ENCODE measurements at places on chromosomes 4 and X.
A peak's percentile ranks its signal among the peaks of the same experiment; 100 is the strongest.

DNA sequence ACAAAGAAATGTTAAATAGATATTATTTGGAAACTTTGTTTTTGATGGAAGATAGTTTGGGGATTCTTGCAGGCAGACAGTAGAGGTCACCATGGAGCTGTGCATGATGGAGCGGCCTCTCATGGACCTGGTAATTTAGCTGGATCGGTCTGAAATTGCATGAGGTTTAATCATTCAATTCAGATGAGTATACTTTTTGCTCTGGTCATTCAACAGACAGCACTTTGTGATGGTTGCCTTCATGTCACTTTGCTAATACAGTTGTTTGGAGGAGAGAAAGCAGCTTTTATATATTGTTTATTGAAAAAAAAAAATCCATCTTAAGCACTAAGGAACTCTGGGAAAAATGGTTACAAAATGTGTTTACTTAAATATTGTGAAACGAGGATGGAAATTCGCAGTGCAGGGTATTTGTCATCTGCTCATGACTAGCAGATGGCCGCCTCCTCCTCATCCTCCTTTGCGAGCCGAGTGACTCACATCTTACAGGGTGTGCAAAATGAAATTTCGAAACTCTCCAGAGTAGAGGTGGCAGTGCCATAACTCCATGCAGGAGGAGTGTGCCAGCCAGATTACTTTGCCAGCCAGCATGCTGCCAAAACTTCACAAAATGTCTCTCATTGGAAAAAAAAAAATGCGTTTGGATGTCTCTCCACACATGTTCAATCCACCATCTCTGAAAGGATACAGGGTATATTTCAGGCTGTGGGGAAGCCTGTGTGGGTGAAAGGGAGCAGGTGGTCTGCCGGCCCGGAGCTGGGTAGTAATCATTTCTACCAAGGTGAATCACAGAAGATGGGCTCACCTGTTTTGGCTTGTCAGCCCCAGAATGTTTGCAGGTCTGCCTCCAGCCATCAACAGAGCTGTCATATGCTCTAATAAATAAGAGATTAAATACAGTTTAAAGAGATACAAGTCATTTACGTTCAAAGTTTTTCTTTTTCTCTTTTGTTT, 314.9 kb upstream of the DIPK2B start:
- no peak for DNase-seq

DNA sequence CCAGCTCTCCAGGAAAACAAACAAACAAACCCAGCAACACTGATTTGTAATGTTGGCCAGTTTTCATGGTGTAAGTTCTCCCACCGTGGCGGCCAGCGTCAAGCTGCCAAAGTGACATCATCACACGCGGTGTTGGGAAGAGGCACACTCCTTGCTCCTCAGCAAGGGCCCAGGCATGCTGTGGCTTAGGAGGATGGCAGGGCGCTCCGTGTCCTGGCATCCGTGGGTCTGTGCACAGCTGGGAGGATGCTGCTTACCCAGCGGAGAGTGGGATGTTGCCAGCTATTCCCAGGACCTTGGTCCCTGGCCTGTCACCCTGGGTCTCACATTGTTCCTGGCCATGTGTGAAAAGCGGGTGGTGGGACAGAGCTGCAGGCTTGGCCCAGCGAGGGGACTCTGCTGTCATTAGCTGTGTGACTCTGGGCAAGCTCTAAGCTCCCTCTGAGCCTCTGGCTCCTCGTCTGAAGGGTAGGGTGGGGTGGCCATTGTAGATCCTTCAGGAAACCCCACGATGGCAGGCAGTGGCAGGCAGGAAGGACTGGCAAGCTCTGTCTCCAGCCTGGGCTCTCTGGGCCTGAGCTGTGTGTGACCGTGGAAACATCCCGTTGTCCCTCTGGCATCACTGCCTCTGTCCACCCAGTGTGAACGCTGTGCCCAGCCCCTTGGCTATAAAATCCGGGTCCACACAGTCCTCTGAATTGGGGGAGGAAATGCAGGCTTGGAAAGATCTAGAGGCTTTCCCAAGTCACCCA, 10.8 kb downstream of the PSAPL1 start:
- no peak for DNase-seq

GRCh38 chrX:18639280-18639679, 32.6 kb downstream of the RS1 start:
- no peak for DNase-seq

- no peak for DNase-seq
Measured at GRCh38 chrX:70422851-70423341, at the start of gene GDPD2. GDPD2 (plus strand) TSS chrX:70423314; CDS start chrX:70424985, 1,671 bp downstream.

DNA sequence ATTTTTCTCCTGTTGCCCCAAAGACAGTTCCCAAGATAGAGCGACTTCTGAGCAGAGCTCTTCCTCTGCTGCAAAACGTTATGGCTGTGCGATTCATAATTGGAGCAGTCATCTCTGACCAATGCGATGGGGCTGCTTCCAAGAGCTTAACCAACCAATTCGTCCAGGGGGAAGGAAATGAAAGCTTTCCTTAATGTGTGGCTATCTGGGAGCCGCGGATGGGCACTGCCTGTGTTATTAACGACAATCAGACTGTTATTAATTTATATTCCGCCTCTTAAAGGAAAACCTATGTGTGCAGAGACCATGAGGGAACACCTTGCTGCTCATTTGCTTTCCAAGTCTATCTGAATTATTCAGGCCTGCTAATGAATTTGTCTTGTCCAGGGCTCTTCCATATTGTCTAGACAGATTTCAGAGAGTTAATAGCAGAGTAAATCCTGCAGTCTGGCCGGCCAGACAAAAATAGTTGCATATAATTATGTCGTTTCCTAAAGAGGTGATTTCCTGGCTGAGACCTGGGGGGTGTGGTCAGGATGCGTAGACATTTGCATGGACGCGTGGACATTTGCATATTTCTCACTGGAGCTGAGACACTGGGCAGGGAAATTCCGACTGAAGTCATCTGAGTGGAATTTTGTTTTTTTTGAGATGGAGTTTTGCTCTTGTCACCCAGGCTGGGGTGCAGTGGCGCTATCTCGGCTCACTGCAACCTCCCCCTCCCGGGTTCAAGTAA, 135.4 kb downstream of the HMX1 start:
- DNase-seq = peak; percentile 19

DNA sequence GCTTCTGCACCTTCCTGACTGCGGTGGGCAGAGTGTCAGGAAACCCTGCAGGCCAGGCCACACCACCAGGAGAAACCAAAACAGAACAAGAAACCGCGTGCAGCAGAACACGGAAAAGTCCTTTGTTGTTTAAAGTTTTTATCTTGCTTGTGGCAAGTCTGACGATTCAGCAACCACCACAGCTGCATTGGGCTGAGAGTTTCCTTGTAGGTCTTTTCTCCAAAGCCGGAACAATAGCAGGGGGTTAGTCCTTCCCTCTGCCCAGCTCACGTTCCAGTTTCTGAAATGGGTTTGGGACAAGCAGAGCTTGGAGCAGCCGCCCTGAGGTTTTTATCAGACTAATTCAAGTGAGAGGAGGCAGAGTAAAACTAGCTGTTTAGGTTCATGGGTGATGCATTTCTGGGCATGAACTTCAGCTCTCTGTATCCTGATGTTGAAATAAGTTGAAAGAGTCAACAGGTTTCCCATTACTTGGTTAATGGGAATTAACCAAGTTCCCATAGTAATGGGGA, 216.9 kb downstream of the PTTG2 start:
- peak; percentile 77 for DNase-seq

DNA sequence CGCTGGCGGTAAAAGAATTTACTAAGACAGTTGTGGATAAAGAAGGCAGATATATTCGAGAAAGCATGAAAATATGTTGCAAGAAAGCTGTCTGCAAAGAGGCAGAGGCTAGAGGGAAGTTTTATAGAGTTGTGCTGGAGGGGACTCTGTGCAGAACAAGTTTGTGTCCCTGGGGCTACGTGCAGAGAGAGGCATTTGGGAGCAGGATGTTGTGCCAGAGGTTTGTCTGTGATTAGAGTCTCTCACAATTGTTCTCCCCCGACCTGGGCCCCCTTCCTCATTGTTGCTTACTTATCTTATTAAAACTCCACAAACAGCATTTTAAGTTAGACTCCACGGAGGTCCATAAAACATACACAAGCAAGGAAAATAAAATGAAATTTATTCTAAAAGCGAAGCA, 831.3 kb downstream of the NLGN4X start:
- no peak for DNase-seq

DNA sequence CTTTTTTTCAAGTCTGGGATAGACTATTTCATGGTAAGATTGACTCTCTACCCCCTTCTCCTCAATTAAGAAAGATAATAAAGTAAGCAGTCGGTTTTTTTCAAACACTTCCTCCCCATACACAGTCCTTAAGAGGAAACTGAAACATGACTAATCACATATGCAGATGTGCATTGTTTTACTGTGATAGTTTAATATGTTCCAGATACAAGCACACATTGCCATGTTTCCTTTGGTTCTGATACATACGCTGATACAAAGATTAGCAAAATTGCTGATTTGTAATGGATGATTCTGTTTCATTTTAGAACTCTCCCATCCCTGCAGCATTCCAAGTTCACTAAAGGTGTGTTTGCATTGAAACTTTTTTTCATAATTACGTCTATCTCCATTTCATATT, 76.1 kb downstream of the FBXO8 start:
- DNase-seq = no peak

DNA sequence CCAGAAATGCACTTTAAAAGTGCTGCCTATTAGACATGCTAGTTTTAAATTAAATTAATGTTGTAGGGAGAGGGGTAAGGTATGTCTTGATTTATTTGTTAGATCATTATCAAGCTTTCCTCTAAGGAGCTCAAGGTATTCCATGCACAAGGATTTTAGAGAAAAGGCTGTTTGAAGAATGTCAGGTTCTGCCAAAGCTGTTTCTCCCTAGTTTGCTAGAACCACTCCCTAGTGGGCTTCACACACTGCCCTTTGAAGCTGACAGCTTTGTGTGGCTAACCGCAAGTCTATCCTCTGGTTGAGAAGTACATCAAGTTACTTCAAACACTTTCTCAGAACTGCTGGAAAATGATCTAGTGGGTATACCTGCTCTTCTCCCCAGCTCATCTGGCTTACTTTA, 32.3 kb downstream of the RASL11B start:
- no peak for DNase-seq

DNA sequence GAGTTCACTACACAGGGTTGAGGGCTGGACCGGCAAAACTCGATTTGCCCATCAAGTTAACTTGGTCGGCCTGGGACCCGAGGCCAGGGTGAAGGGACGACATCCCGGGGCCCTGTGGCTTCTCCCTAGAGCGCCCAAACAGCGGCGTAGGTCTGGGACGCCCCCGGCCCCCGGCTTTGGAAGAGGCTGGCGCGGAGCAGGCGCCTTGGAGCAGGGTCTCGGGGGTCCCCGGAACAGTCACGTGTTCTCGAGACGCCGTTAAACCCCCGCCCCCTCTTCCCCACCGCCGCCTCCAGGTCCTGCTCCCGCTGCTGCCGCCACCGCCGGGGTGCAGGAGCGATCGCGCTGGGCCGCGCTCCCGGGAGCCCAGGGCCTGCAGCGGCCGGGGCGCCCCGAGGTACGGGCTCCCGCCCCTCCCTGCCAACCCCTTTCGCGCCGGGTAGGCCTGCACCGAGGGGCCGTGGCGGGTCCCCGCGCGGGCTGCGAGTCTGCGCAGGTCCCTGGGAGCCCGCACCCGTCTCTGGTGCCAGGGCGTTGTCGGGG, at the start of gene NPY5R:
Gene NPY5R, plus strand, starts transcription at position 289 of the 543 bp plus-strand sequence. CDS start 6,382 bp downstream, outside the sequence.
- DNase-seq = no peak

GRCh38 chr4:184282251-184282713, 64.6 kb upstream of the ENPP6 start:
- peak; percentile 81 for DNase-seq

DNA sequence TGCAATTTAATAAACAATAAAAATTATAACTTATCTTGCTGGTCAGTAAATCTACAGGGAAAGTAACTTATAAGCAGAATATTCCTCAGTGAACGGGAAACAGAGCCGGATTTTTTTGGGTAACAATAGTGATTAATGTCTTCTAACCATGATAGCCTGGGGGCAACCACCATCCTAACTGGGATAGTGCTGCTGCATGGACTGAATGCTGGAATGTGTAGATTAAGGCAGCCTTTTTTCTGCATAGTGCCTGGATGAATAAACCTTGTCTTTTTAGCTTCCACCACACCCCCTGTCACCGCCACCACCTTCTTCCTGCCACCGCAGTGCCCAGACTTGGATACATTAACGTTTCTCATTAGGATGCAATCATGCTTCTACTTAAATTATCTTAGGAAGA, 83.6 kb upstream of the LNX1 start:
- DNase-seq = no peak

DNA sequence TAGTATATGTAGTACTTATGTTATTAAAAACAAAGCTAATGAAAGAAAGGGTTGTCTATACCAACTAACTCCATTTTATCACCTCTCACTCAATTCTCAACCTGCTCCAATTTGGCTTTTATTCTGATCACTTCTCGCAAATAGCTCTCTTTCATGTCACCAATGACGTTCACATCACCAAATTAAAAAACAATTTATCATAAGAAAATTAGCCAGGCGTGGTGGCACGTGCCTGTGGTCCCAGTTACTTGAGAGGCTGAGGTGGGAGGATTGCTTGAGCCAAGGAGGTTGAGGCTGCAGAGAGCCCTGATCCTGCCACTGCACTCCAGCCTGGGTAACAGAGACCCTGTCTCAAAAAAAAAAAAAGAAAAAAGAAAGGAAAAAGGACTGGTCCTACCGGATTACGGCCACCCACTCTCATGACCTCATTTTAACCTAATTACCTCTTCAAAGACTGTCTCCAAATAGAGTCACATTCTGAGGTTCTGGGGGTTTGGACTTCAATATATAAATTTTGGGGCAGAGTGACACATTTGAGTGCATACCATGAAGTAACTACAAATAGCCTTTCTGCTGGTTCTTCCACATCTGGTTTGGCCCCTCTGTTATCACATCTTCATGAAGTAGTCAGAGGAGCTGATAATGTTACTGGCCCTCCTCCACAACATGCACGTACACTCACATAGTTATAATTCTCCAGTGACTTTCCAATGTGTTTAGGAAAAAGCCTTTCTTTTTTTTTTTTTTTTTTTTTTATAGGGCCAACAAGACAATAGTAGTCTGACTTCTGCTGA, 15.8 kb upstream of the RBMX start:
- no peak for DNase-seq

- no peak for DNase-seq
Measured at GRCh38 chrX:9676306-9676705, 89.3 kb downstream of the GPR143 start.

DNA sequence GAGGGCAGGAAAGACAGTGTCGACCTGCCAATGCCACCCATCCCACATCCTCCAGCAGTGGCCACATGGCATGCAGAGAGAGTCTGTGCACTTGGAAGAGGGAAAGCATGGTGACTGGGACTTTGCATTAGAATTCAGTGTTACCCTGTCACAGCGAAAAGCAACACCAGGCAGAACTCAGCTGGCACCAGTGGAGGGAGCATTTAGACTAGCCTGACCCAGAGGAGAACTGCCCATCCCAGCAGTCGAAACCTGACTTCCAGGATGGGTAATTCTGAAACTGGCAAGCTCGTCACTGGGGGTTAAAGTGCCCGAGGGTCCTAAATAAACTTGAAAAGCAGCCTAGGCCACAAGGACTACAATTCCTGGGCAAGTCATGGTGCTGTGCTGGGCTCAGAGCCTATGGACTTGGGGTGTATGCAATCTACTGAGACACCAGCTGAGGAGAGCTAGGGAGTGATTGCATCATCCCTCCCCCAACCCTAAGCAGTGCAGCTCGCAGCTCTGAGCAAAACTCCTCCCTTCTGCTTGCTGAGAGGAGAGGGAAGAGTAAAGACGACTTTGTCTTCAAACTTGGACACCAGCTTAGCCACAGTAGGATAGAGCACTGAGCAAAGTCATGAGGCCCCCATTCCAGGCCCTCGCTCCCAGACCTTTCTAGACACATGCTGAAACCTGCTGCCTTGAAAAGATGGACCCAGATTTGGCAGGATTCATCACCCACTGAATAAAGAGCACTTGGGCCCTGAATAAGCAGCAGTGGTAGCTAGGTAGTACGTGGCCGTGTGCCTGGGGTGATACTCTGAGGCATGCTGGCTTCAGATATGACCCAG, 68.8 kb downstream of the DDX60L start:
- DNase-seq = no peak

GRCh38 chr4:127988638-127989037, 23.4 kb downstream of the ABHD18 start:
- no peak for DNase-seq

Measured in activated CD8-positive, alpha-beta memory T cell treated with anti-CD3 and anti-CD28 coated beads for 24 hours (primary cell).